ENCODE measurements at places on chromosomes 1 and 21. TPM values are rescaled to one million over a fixed set of nuclear protein-coding genes. Genes with fewer than 3 reads are reported as not detected.

The RGSL1 gene
- not detected for total RNA-seq

The STUM gene
- not detected for total RNA-seq

The FBLIM1 gene
- 20.9 TPM for total RNA-seq

The FAM89A gene
- total RNA-seq: 18.5 TPM

The NPPA gene
- total RNA-seq: not detected

The ZNF670 gene
- total RNA-seq: 4.3 TPM

The C2CD4D gene
- not detected for total RNA-seq

The CD84 gene
- total RNA-seq: not detected

The AMY1C gene
- not detected for total RNA-seq

The CHIA gene
- not detected for total RNA-seq

The LCA5L gene
- total RNA-seq: 0.97 TPM

The INKA2 gene
- 1.7 TPM for total RNA-seq
